Stimulated activated CD8-positive, alpha-beta memory T cell treated with anti-CD3 and anti-CD28 coated beads, Interleukin-4, amount 100 ng/mL, for 1 hour (primary cell): ENCODE measurements at places on chromosomes 6 and 20.

- DNase-seq, result no peak
Observed at GRCh38 chr20:36585410-36586125, 12.2 kb downstream of the TGIF2 start.

DNA sequence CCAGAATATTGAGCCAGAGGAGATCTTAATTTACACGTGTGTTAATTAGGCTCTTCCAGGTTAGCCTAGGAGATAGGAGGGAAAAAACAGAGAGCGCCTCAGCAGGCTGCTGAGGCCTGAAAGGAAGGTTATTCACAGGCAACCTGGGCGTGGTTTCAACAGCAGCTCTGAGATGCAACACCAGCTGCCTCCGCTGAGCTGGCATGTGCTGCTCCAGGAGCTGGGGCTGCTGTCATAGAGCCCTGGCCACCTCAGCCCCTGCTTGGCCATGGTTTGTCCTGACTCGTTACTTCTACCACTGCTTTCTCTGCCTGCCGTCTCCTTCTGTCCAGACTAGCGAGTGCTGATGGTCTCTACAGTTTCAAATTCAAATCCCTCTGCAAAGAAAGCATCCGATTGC is 32.4 kb upstream of the RPP40 start:
- DNase-seq, result no peak

- DNase-seq, result no peak
Observed at GRCh38 chr6:134730013-134730412, 219.9 kb downstream of the ALDH8A1 start.

DNA sequence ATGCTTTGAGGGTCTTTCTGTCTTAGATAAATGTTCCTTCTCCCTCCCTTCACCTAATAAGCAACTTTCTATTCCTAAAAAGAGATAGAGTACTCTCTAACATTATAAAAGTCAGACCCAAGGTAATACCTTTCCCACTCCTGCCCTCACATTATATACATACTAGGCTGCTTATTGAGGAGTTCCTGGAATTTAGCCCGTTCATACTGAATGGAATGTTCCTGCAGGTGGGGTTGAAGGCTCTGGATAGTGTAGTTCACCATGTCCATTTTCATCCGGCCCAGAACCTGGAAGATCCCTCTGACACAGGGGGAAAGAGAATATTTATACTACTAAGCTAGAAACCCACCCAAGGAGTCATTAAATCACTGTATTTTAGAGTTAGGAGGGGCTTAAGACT is 20.4 kb downstream of the TCP11 start:
- no peak for DNase-seq

- no peak for DNase-seq
Observed at GRCh38 chr20:51758978-51759544, 9.1 kb downstream of the ATP9A start.

DNA sequence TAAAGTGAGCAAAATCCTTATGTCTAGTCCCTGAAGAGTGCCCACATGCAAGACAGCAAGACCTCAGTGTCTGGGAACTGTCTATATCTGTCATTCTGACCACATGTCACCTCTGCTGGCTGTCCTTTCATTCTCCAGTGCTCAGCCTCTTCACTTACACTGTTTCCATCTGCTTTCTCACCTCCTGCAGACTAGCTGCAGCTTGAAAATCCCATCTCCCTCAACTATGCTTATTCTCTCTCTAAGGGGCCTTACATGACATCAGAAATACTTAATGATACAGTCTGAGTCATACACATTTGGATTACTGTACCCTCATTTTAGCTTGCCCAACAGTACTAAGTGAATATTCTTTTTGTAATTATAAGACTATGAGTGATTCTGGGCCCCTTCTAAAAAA is 587.8 kb downstream of the EPM2A start:
- no peak for DNase-seq

DNA sequence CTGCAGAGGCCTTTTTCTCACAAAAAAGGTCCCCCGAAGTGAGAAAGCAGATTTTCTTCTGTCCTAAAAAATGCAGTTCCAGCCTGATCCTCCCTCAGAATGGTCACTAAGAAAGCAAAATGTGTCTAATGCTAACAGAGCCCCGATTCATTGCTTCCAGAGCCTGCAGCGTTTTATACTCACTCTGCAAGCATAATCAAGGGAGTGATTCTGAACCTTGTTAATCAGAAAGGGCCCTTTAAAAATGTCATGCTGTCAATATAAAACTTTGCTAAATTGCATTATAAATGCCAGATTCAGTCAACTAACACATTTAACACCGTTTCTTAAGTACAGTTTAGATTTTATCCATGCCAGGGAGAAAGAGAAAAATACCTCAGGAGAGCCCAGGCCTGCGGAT is 202.8 kb downstream of the CD83 start:
- no peak for DNase-seq

GRCh38 chr20:8155229-8155628 is 23.2 kb downstream of the PLCB1 start:
- no peak for DNase-seq

DNA sequence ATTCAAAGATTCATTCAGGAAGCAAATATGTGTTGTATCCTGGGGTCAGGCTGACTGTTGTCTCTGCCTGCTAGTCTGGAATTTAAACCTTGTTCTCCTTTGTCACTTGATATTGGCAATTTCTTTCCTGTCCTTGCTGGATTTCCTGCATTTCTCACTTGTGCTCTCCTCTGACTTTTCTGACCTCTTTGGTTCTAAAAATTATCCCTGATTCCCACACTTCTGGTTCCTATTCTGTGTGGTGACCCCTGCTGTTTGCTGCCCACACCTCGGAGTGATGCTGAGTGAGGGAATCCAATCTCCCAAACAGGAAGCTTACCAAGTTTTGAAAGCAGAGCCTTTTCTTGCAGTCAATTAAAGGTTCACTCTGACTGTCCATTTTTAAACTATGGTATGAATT is 345.3 kb downstream of the CDKAL1 start:
- no peak for DNase-seq

- DNase-seq, result no peak
Observed at GRCh38 chr6:37558168-37558567, 58.5 kb upstream of the CCDC167 start.

GRCh38 chr6:133587546-133588160 is 301.3 kb upstream of the TCF21 start:
- no peak for DNase-seq

DNA sequence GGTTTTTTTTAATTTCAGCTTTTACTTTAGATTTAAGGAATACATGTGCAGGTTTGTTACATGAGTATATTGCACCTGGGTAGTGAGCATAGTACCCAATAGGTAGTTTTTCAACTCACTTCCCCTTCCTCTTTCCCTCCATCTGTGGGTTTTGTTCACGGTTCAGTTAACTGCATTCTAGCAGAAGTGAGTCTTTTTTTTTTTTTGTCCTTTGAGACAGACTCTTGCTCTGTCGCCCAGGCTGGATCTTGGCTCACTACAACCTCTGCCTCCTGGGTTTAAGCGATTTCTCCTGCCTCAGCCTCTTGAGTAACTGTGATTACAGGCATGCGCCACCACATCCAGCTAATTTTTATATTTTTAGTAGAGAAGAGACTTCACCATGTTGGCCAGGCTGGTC is 8.7 kb downstream of the UBR2 start:
- DNase-seq, result no peak

DNA sequence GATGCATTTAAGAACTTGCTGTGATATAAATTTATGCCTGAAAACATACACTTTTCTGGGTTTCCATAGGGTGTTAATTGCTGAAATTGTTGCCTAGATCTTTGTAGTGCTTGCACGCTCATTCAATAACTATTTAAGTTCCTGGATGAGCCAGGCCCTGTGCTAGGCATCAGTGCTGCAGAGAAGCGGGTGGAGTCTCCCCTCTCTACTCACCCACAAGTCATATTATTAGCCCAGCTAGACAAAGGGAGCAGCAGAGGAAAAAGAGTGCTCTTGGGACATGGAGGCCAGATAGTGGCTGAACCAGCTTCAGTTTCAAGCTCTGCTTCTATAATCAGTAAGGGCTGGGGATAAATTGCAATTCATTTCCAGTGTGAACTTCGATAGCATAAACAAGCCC is 329.1 kb downstream of the TFAP2B start:
- no peak for DNase-seq

DNA sequence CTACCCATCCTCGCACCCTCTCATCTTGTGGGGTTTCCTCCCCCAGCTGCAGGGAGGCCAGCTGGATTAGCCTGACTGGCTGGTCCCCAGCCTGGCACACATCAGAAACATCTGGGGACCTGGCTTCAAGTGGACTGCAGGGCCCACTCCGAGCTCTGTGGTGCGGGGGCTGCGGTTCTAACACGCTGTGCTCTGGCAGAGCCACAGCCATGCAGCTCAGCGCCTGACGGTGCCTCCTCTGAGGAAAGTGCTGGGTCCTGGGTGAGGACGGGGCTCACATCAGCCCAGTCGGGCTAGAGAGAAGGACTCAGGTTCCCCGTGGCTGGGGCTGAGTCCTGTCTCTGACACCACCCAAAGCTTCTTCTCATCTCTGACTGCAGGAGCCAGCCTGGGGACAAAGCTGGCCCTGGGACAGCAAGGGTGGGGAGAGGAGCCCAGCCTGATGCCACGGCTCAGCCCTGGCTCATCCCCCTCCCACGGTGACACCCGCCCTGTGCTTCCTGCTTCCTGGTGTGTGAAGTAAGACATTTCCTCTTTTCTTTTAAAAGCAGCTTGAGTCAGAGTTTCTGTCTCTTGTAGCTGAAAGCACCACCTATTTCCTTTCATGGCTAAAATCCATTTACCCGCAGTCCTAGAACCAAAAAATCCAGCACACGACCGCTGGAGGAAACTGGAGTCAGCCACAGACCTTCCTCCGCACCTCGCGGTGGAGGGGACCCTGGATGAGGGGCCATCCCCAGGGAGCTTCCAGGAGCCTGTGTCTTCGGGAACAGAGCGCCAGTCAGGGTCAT is 127.4 kb upstream of the AFDN start:
- DNase-seq, result no peak

- no peak for DNase-seq
Observed at GRCh38 chr6:70847106-70848084, 109.5 kb downstream of the B3GAT2 start.

DNA sequence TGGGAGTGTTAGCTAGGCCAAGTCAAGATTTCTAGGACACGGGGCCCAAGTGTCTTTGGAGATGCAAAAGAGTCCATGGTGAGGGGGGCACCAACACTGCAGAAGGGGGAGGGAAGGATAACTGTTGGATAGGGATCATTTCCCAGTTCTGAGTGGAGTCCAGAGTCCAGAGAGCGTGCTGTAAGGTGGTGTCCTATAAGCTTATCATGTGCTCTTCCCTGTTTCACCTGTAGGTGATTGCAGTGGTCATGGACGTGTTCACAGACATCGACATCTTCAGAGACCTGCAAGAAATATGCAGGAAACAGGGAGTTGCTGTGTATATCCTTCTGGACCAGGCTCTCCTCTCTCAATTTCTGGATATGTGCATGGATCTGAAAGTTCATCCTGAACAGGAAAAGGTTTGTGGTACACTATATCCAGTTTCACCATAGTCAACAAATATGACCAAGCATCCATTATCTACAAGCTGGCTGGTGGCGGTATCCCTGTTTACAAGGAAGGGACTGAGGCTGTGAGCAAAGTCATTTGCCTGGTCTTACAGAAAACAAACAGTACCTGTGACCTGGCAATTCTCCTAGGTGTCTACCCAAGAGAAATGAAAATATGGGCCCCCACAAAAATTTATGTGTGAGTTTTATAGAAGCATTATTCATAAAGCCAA is 15.6 kb downstream of the FAM83D start:
- DNase-seq, result no peak

- no peak for DNase-seq
Observed at GRCh38 chr6:39425346-39426072, 103.0 kb upstream of the KCNK16 start.

GRCh38 chr6:111607279-111607678 is 1.6 kb upstream of the TRAF3IP2 start:
- no peak for DNase-seq

DNA sequence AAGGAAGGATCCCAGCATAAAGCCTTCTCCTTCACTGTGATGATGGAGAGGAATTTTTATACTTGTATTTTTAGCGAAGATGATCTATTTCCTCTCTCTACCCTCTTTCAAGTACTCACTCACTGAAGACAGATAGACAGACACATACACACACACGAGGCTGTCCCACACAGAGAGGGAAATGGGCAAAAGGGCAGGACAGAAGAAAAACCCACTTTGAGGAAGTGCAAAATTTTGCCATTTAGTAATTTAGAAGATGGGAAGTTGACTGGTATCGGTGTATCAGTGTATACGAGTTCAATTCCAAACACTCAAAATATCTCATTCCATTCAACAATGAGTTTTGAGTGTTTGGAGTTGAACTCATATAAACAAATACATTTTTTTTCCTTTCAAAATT is 30.9 kb downstream of the HEBP2 start:
- DNase-seq, result no peak

DNA sequence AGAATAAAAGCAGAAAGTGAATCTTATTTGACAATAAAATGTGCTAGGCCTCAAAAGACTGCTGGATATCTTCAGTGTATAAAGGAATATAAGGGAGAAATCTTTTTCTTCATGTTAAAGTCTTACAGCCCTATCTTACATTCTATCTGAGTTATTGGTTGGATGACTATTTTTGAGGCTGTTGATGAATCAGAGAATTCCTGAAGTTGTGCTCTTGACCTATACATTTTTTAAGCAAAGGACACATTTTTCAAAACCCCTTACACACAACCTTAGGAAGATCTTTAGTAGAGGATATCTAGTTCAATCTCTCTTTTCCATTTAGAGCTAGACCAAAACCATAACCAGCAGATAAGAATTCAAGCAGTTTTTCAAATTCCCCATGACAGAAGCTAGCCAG is 10.9 kb upstream of the CGA start:
- DNase-seq, result no peak

GRCh38 chr6:55511122-55511800 is 67.7 kb downstream of the HMGCLL1 start:
- no peak for DNase-seq

GRCh38 chr20:32333988-32334885 is 23.9 kb upstream of the ASXL1 start:
- no peak for DNase-seq

GRCh38 chr6:163761481-163761880 is 347.0 kb downstream of the QKI start:
- DNase-seq, result no peak

DNA sequence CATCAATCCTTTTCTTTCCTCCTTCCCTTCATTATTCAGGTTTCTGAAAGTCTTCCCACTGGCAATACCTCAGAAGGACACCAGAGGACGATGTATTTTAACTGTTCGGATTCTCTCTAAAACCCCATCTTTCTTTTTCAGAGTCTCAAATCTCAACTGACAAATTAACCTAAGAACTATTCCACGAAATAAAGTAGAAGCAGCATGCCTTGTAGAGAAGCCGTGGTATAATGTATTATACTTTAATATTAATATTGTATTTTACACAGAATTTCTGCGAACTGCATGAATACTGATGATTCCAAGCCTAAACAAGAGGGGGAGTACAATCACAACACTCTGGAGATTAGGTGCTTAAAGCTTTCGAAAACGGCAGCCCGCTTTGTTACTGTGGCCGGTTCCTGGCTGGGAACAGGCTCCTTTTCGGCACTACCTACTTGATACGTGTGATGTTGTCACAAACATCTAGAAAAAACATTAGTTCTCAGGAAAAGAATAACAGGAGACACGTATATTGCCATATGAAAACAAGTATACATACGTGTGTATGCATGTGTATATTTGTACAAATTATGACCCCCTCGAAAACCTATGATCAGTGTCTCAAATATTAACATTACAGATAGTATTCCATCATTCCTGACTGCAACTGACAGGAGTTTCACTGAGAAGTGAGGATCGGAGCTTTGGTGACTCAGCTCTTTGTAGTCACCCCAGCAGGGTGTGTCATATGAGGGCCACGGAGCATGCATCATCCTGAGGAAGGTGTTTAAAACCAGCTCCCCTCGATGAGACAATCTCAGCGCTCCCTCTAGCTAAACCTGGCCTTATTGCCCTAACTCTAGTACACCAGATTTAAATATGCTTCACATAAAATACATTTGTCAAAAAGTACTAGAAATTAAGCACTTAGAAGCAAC is 319.7 kb upstream of the TCF21 start:
- no peak for DNase-seq
